Tibial nerve (tissue), 4 donors: ENCODE measurements at places on chromosomes 12 and 14. TPM values are rescaled to one million over a fixed set of nuclear protein-coding genes. Genes with fewer than 3 reads are reported as not detected.

DNA sequence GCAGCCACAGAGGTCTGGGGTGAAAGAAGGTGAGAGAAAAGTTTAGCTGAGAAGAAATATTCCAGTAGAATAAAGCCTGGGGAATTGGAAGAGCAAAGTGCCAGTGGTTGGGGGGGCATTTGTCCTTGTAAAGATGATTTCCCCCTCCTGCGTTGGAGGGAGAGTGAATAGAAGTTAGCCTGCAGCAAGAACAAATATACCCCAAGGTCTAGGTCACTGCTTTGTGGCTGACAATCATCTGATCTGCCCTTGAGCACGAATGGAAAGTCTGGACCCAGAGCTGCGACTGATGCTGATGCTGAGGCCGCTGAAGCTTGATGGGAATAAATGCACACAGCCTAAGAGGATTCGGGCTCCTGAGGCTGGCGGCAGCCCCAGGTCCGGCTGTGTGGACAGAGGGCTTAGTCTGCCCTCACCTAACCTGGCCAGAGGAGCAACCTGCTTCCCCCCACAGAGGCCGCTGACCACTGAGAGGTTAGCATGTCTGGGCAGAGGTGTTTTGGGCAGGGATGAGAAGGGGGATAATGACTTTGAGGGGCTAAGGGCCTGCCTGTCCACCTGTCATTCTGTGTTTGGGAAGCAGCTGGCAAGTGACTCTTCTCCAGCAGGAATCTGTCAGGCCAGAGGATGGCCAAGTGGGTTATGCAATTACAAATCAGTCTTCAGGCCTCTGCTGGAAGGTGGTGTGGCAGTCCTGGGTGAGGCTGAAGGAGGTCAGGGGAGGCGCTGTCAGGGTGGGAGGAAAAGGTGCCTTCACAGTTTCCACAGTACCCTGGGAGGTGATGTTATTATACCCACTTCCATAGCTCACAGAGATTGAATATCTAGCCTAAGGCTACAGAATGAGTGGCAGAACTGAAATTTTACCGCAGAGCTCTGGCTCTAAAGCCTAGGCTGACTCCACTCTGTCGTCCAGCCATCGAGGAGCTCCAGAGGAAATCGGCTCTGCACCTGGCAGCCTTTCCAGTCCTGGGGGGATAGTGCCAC lies 11.7 kb downstream of the TUBA1C start:
- H3K27ac ChIP-seq: no peak overlapping the region
- no peak overlapping the region for H3K4me3 ChIP-seq
- no peak for DNase-seq
- H3K4me1 ChIP-seq: no peaks in the 10 kb centered on the region

- H3K27ac ChIP-seq: no peak overlapping the region
- no peak overlapping the region for H3K4me3 ChIP-seq
- peaks cover 37% of the 10 kb centered on the region for H3K36me3 ChIP-seq
- H3K27me3 ChIP-seq: no peaks in the 10 kb centered on the region
Observed at GRCh38 chr12:57511161-57511560, 9.2 kb downstream of the DDIT3 start.

GRCh38 chr12:28313631-28314030 lies 123.4 kb downstream of the CCDC91 start:
- no peak overlapping the region for H3K27ac ChIP-seq
- H3K4me1 ChIP-seq: no peaks in the 10 kb centered on the region
- no peak overlapping the region for H3K4me3 ChIP-seq
- no peaks in the 10 kb centered on the region for H3K27me3 ChIP-seq
- no peak for DNase-seq
- H3K36me3 ChIP-seq: peaks cover 57% of the 10 kb centered on the region

DNA sequence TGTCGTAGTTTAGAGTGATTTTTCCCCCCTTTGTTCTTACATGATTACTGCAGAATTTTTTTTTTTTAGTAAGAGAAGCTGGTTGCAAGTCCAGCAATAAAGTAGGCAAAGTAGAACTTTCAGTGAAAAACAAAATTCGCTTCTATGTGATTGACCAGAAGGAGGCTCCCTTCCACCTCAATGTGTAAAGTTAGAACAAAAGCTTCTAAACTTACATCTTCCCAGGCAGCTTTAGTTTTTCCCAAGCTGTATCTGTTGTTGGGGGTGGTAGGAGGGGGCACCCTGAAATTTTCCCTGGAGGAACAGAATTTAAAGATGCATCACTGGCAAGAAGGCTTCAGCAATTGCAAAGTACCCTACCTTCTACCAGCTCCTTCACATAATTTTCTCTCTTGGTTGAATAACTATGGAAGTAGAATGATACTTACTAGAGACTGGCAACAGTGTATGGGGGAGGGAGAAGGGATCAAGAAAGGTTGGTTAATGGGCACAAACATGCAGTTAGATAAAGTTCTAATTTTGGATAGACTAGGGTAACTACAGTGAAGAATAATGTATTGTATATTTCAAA lies 87.3 kb upstream of the E2F7 start:
- H3K27ac ChIP-seq: no peak overlapping the region
- H3K27me3 ChIP-seq: no peaks in the 10 kb centered on the region
- H3K36me3 ChIP-seq: no peaks in the 10 kb centered on the region
- no peaks in the 10 kb centered on the region for H3K4me1 ChIP-seq
- no peak overlapping the region for H3K4me3 ChIP-seq
- DNase-seq: peak; percentile 29

Gene GZMH
- not detected for total RNA-seq

Gene CISTR
- not detected for total RNA-seq
